Activated CD4-positive, alpha-beta memory T cell treated with anti-CD3 and anti-CD28 coated beads, Interleukin-2, amount 10 ng/mL, durations not matched to agents 7 days and 5 days (primary cell): ENCODE measurements at places on chromosomes 6 and 20. TPM values are rescaled to one million over a fixed set of nuclear protein-coding genes. Genes with fewer than 3 reads are reported as not detected.

DNA sequence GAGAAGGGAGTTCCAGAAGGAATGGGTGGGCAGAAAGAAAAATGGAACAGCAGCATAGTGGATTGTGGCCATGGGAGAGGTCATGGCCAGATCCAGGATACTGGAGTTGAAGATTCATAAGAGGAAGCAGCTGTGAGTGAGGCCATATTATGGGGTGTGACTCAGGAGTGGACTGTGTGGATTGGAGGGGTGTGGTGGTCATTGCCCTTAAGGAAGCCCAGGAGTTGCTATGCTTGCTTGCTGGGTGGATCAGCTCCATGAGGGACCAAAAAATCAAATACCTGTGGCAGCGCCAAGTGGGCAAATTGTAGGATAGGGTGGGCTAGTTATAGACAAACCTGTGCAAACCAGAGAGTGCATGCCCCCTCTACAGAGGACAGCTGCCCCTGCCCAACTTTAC, 18.3 kb downstream of the LRRC1 start:
- no peak for DNase-seq

CTCFL gene
- total RNA-seq: not detected

DNA sequence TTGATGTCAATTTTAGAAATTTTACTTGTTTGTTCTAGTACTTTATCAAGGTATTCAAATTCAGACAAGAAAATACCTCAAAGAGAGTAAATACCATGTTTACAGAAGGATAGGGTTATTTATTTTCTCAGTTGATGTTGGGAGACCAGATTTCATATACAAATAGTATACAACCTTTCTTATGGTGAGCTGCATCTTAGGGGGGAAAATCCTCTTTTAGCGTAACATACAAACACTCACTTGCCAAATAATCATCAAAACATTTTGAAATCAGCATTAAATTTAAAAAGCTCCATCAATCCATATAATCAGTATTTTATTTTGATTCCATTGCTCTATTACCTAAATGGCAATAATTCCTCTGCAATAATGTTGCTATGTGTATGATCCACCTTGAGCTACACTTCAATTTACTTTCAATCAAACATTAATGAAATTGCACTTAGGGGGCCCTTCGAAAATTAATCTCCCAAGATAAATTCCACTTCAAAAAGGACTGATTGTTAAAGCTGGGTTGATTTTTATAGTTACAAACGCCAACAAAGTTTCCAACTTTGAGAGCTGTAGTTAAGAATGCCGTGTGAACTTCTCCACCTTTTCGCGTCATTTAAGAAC, 2.2 kb downstream of the NKX2-4 start:
- no peak for DNase-seq

DNA sequence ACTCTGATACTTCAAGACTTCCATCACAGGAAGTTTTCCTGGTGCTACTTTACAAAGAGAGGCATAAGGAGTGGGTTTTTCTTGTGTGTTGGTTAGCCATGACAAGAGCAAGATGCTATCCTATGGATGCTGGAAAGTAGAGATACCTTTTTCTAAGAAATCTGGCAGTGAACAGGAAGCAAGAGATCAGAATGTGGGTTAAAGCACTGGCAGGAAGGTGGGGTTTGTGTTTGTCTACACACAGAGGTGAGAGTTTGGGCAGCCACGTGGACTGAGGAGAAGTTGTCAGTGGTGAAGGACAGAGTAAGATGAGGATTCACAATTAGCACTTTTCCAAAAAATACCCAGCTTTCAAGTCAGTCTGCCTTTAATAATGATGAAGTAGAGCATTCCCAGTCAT, 17.9 kb downstream of the SLC2A12 start:
- DNase-seq: peak; percentile 31

- DNase-seq: no peak
Measured at GRCh38 chr20:707451-708110, 32.0 kb upstream of the SCRT2 start.

DNA sequence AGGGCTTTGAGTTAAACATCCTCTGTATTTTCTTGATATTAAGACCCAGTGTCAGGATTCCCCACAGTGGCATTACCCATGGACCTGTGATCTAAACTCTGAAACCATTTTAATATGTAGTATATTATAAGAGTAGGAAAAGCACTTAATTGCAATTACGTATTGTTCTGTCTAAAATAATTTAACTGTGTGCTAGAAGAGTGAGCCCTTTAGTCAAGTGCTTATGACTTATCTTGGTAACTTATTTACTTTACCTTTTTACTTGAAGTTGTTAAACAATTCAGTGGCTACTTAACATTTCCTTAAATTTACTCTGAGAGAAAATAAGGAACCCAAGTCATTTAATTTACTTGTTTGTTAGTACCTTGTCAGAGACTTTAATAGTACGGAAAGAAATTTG, 173.6 kb downstream of the CDKAL1 start:
- DNase-seq: no peak

CST2 gene
- total RNA-seq: not detected

DNA sequence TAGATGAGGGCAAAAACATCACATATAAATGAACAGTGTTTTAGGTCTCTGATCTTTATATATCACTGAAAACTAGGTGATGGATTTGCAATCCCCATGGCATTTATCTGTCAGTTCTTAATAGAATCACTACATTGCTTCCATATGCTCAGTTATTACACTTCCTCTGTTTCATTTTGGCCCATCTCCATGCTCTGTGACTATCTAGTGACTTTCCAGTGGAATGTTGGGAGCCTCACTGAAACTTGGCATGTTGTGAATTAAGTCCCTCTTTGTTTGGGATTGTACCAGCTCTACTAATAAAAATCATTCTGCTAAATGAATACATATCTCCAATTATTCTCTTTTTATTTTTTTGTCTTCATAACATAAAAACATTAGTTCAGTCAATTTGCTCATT, 226.1 kb upstream of the CEP162 start:
- DNase-seq: no peak

DNA sequence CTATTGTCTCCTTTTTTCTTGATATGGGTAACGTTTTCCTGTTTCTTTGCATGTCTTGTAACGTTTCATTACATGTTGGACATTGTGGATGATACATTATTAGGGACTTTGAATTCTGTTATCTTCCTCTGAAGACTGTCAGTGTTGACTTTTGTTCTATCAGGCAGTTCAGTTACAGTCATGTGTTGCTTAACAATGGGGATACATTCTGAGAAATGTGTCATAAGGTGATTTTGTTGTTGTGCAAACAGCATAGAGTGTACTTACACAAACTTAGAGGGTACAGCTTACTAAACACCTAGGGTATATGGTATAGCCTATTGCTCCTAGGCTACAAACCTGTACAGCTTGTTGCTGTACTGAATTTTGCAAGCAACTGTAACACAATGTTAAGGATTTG, 64.7 kb downstream of the AK9 start:
- DNase-seq: no peak

- no peak for DNase-seq
Measured at GRCh38 chr6:25384967-25385366, 105.8 kb downstream of the CARMIL1 start.

DNA sequence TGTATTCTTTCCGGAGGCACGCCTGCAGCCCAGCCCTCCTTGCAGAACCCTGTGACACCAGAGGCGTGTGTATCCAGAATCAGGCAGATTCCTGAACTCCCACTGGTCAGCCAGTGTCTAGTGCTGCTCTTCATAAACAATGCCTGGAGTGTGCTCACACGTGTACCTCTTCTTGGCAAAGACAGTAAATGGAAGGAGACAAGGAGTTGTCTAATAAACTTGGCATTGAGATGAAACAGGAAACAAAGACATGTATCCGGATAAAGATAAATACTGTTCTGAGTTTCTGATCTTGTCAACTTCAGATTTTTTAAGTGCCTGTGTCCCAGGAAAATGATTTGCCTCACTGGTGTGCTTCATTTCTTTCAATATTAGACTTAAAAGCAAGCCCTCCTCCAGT, 1.7 kb downstream of the RPS6KA2 start:
- no peak for DNase-seq

TSPO2 gene
- total RNA-seq: not detected

XKR7 gene
- not detected for total RNA-seq

GRCh38 chr20:19048995-19049501, 163.4 kb upstream of the SLC24A3 start:
- DNase-seq: no peak

GRCh38 chr20:16684416-16684815, 45.4 kb upstream of the SNRPB2 start:
- DNase-seq: no peak

TINAG gene
- not detected for total RNA-seq

ULBP1 gene
- 2.3 TPM for total RNA-seq

CRYBG1 gene
- 59.2 TPM for total RNA-seq

DNA sequence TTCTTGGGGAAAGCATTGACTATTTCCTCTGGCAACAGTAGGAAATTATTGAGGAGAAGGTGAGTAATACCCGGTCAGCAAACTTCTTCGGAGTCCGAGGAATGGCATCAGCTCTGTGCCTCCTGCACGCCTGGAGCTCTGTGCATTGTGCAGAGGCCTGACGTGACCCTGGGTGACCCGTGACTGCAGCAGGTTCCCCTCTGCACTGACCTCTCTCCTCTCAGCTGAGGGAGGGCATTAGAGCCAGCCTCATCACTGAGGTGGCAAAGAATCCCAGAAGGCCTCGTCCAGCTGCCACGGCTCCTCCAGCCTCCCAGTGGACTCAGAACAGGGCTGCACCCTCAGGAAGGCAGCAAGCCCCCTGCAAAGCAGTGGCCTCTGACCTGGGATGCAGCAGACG, 502.9 kb downstream of the CD83 start:
- DNase-seq: no peak

GRCh38 chr6:25637211-25637610, 14.8 kb upstream of the SCGN start:
- DNase-seq: no peak

DNA sequence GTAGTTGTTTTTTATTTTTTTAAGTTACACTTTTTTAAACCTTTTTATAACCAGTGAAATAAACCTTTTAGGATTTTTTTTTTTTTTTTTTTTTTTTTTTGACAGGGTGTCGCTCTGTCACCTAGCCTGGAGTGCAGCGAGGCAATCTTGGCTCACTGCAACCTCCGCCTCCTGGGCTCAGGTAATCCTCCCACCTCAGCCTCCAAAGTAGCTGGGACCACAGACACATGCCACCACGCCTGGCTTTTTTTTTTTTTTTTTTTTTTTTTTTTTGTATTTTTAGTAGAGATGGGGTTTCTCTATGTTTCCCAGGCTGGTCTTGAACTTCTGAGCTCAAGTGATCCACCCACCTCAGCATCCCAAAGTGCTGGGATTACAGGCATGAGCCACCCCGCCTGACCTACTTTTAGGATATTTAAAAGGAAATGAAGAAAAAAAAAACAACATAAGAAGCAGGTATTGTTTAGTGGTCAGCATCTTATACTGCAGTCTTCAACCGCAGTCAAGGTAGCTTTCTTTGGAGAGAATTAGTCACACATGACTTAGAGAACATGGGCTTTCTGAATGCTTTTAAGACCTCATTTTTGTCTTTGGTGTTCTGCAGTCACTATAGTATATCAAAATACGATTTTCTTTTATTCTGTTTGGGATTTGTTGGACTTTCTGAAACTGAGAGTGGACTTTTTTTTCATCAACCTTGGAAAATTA, 1.6 kb downstream of the POLR1H start:
- DNase-seq: no peak

DNA sequence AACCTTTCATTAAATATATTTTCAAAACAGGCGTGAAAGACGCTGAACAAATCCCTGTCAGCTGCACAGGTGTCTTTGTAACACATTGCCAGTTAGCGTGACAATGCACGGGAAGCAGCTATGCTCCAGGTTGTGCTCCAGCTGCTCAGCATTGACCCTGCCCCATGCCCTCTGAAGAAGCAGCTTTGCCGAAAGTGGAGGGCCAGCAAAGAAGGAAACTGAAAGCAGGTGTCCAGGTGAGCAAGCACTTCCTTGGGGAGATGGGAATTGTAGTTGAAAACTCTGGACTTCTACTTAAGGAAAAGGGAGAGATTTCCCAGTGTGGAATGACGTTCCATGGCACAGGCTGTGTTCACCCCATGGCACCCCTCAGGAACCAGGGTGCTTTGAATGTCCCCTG, 125.7 kb downstream of the TTLL2 start:
- no peak for DNase-seq

TRPC4AP gene
- 63.5 TPM for total RNA-seq
